H1 (cell line): ENCODE measurements at places on chromosomes 16 and 17.

- DNase-seq: no peak
Measured at GRCh38 chr16:57852189-57852588, 49.9 kb upstream of the KIFC3 start.

GRCh38 chr16:70348991-70349390 lies 2.3 kb downstream of the DDX19A start:
- DNase-seq: no peak

GRCh38 chr16:67504031-67505021 lies 21.0 kb upstream of the AGRP start:
- no peak for DNase-seq

DNA sequence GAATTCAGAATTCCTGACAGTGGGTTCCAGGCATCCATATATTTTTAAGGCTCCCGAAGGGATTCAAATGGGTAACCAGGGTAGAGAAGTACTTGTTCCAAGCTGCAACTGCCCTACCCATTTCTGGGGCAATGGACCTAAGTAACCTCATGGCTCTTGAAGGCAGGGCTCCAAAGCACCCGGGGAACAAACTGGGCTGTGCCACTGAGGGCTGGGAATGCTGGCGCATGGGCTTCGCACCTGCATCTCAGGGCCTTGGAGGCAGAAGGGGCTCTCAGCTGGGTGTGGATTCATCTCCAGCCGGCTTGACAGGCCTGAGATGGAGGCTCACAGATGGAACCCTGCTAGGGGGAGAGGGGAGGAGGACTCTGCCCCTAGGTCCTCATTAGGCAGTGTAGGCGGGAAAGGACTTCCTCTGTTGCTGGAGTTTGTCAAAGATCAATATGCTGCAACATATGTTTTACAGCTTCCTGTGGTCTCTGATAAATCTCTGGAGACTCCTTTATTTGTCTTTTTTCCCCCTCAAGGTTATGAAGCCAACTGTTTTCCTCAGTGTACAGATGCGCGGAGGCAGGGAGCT lies 232.3 kb upstream of the NLRP1 start:
- no peak for DNase-seq

DNA sequence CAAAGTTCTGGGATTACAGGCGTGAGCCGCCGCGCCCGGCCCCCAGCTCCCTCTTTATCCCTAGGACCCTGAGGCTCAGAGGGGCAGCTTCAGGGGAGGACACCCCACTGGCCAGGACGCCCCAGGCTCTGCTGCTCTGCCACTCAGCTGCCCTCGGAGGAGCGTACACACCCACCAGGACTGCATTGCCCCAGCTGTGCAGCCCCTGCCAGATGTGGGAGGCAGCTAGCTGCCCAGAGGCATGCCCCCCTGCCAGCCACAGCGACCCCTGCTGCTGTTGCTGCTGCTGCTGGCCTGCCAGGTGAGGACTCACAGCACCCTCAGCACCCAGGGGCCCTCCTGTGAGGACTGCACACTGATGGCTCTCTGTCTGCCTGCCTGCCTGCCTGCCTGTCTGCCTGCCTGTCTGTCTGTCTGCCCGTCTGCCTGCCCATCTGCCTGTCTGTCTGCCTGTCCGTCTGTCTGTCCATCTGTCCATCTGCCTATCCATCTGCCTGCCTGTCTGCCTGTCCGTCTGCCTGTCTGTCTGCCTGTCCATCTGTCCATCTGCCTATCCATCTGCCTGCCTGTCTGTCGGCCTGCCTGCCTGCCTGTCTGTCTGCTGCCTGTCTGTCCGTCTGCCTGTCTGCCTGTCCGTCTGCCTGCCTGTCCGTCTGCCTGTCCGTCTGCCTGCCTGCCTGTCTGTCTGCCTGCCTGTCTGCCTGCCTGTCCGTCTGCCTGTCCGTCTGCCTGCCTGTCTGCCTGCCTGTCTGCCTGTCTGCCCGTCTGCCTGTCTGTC lies 5.0 kb downstream of the GCGR start:
- DNase-seq: no peak

GRCh38 chr17:63919311-63919723 lies 678 bp upstream of the GH1 start:
- DNase-seq: no peak

DNA sequence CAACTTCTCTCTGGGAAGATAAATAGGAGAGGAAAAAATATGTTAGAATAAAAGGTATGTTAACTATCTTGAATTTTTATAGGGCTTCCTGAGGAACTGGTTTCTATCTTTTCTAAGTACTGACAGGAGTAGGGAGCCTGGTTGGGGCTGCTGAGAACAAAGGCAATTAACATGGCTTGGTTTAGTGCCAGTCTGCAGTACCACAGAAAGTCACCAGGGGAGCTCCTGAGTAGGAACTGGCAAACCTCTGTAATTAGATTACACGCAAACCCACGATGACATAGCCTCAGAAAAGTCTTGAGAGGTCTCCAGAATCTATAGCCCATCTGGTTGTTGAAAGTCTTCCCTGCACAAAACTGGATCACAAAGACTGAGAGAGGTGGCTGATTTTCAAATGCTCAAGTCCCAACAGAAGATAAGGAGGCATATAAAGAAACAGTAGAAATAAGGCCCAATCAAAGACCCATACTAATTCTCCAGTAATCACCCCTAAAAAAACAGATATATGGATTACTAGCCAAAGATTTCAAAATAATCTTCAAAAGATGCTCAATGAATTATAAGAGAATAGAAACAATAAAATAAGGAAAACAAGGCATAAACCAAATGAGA lies 11.7 kb upstream of the CNTNAP4 start:
- peak; percentile 31 for DNase-seq

GRCh38 chr17:34762078-34762477 lies 182.7 kb downstream of the TMEM132E start:
- DNase-seq: no peak

DNA sequence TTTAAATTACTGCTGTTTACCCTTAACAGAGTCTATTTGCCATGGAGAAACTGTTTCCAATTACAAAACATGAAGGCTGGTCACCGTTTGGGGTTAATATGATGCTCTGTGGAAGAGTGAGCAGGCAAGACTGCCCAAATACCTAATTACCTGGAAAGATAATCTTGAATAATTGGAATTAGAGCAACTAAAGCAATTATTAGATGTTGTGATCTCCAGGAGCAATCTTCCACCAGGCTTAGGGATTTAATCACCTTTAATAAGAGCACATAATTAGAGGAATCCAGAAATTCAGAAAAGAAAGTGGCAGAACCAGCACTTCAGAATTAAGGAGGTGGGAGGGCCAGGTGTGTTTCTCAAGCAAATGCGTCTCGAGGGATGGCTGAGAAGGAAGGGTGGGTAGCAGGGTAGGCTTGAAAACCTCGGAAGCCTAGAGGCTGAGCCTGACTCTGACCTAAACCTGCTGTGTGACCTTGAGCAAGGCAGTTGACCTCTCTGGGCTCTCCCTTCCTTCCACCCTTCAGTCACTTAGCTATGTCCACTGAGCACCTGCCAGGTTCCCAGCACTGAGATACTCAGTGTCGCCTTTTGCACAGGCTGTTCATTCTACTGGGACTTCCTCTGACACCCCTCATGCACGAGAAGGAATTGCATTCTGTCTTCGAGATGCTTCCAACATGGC lies 113.2 kb downstream of the GSG1L start:
- DNase-seq: no peak

GRCh38 chr16:57150682-57151330 lies 35.0 kb downstream of the PSME3IP1 start:
- no peak for DNase-seq

- no peak for DNase-seq
Measured at GRCh38 chr16:9980981-9981380, 201.2 kb downstream of the GRIN2A start.

DNA sequence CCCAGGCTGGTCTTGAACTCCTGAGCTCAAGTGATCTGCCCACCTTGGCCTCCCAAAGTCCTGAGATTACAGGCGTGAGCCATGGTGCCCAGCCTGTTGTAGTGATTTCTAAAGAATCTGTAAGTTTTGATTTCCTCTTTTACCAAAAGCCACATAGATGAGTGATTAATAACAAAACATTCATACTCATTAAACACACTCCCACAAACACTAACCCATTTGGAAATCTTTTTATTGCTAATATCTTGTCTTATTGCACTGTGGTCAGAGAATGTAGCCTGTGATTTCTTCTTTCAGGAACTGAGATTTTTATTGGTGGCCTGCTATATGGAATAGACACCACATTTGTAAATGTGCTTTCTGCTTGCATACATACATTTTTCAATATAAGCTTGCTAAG lies 31.6 kb downstream of the MYH10 start:
- DNase-seq: no peak

- DNase-seq: no peak
Measured at GRCh38 chr17:43756201-43756600, 2.4 kb downstream of the SOST start.

- no peak for DNase-seq
Measured at GRCh38 chr16:30335598-30336474, 19.3 kb downstream of the CD2BP2 start.

DNA sequence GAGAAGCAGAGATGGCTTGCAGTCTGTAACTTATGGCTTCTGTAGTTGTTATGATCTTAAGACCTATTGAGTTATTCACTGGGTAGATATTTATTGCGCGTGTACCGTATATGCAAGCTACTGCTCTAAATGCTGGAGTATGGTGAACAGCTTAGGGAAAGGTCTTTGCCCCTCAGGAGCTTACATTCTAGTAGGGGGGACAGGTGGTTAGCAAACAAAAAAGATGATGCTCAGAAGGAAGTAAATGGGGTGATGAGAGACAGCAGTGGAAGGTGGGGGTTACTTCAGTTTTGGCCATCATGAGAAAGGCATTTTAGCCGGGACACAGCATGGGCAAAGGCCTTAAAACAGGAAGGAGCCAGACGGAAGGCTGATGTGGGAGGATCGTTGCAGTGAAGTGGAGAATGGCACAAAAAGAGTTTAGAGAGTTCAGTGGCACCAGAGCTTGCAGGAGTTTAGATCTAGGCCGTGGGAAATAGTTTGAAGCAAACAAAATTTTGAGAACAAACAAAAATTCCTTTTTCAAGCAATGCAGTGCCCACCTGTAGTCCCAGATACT lies 2.1 kb downstream of the ARMC7 start:
- DNase-seq: no peak
